ENCODE measurements at places on chromosomes 3 and 15.

- no peak for DNase-seq
Measured at GRCh38 chr15:41437448-41437847, 20.6 kb downstream of the RTF1 start.

- DNase-seq: no peak
Measured at GRCh38 chr15:76987896-76988860, 6.7 kb upstream of the PSTPIP1 start.

DNA sequence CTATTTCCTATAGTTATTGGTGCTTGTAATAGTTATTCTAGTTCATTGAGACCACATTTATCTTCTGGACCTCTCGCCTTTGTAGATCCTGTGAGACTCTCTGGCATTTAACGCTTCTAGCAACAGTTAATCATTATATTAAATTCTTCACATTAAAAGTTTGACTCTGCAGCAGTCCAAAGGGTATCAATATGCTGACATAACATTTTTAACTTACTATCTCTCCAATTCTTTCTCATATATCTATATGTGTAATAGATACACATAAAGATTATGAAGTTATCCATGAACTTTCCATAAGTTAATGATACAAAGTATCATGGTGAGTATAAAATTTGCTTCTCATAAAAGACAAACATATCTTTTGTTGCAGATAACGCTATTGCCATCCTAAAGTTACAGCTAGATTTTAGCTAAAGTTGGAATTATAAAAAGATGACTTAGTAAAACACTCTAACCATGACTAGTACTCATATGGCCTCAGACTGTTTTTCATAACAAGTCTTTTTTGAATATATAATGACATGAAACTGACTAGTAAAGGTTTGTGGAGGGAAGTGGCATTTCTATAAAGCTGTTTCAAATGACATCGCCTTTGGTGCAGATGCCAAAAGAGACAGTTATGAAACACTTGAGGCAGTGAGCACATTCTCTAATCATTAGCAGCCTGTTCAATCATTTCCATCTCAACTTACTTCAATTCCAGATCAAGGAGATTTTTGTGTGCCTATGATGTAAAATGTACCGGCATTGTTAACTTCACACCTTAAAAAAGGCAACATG is 379.3 kb upstream of the CBLB start:
- DNase-seq: no peak

GRCh38 chr15:42100021-42100800 is 5.8 kb upstream of the PLA2G4D start:
- DNase-seq: no peak

- DNase-seq: no peak
Measured at GRCh38 chr15:35496585-35496984, 49.4 kb downstream of the DPH6 start.

DNA sequence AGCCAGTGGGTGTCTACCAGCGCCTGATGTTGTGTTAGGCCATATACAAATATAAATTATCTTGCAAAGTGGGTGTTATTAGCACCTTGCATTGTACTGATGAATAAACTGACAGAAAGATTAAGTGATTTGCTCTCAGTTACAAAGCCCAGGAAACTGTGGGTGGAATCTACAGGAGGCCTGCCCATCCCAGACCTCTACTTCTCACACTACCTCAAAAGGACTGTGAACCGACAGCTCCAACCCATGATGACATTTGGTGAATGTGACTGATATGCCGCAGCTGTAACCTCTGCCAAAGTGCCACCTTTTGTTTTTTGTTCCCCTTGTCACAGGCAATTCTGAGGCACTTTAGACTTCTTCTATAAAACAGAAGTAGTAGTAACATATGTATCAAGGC is 43.7 kb upstream of the KCNMB2 start:
- no peak for DNase-seq

GRCh38 chr3:168156479-168156878 is 60.8 kb upstream of the GOLIM4 start:
- no peak for DNase-seq
